ENCODE measurements at places on chromosomes 4 and X.

GRCh38 chrX:46710425-46710824 is 48.5 kb downstream of the SLC9A7 start:
- DNase-seq = peak; percentile 75

- DNase-seq = no peak
These were observed 78.5 kb downstream of the SCLT1 start for GRCh38 chr4:129014566-129015509.

GRCh38 chr4:172356016-172356415 is 542.8 kb downstream of the GALNTL6 start:
- peak; percentile 27 for DNase-seq

DNA sequence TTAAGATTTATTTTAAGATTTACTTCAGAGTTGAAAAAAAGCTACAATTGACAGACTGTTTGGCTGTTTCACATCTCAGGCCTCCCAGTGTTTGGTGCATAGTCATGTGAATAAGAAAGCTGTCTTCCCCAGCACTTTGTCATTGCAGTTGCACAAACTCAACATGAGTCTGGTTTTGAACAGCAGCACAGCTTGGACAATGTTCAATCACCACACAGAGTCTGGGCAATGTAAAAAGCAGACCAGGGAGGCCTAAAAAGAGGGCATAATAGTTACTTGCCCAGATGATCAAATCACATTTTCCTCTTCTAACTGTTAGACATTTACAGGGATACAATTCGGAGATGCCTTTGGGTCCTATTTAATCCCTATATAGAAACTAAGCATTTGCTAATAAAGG is 1055.0 kb downstream of the RPA4 start:
- no peak for DNase-seq

- peak; percentile 3 for DNase-seq
These were observed 14.5 kb upstream of the PRRG3 start for GRCh38 chrX:151680805-151681204.

- DNase-seq = no peak
These were observed 16.0 kb downstream of the DIAPH2 start for GRCh38 chrX:96700625-96701024.

DNA sequence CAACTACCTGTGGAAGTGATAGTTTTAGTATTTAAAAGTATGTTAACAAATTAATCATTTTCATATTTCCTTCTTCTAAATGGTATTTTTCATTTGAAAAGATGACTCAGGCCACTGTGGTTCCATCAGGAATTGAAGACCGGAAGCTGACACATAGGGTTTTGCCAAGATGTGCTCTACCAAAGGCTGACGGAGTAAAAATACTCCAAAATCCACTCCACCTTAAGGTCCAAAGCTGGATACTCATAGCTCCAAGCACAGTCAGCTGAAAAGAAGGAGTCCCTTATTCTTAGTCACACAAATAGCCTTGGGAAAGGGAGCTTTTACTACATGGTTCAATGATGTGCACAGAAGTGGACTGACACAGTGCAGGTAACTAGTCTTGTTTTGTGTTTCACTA is 472.0 kb downstream of the ARAP2 start:
- DNase-seq = no peak

DNA sequence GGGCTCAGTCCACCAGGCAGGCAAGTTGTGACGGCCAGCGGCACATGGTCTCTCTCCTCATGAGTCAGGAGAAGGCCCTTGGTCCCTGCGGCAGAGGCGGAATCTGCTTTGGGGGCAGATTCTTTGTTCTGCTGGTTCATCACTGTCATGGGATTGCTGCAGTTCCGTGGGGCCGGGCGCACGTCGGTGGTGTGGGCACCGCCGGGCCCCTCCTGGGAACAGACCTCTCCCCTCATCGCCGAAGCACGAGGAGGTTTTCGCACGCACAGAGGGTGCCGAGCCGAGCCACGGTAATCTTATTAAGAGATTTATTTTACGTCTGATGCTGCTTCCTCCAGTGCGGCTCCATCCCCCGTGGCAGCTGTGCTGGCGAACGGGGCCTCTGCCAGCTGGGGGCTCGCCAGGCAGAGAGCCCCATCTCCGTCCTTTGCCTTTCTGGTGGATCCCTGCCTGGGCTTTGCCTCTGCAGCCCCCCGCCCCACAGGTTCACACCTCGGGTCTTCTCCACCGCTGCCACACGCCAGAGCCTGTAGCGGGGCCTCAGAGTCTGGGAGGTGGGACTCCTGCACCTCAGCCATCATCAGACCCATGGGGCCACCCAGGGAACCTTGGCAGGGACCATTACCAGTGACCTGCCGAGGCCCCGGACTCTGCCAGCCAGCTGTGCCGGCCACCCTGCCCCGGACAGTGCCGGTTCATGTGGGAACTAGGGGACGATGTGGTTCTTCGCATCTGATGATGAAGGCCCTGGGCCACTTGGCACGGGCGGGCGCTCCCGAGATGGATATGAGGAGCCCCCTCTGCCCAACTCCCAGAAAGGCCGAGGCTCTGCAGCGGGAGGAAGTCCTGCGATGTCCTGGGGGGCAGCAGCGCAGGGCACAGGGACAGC is 86.7 kb upstream of the NKX1-1 start:
- DNase-seq = no peak

DNA sequence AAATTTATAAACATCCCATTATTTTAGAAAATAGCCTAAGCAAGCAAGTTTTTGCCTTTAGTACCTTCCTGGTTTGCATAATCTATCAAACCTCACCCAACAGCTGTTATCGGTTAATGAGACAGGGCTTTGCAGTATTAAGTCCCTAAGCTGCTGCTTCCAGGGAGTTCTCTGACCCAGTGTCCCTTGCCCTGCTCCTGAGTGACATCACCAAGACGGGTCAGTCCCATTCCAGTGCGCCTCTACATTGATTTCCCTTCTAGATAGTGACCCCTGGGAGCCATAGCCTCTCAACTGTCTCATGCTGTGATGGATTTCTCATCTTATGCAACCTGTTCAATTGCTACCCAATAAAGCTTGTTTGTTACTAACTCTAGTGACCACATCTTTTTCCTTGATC is 410.4 kb downstream of the SPOCK3 start:
- no peak for DNase-seq

DNA sequence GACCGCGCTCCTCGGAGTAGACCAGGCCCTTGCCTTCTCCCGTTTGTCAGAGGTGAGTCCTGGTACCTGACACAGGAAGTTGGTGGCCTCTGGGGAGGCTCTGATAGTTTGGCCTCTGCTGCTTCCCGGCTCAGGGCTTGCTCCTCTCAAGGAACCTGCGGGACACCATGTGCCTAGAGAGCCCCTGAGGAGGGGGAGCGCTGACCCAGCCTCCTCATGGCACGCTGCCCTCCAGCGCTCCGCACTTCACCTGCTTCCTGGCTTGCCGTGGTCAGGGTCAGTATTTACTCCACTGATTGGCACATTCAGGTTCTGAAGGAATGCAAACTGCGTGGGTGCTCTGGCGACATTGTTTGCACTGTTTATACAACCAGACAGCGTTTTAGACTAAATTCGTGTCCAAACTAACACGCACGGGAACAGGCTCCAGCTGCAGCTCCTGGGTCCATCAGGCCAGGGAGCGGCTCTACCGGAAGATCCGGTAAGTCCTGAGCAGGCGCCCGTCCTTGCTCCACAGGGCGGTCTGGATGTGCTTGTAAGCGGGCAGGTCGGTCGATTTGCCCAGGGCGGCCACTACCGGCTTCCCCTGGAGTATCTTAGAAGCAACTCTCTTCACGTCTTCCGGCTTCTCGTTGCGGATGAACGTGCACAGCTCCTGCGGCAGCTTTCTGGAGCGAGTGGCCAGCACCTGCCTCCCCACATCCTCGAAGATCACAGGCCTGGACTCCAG is 121.6 kb upstream of the GRID2 start:
- DNase-seq = no peak

All from renal cortical epithelial cell (primary cell).